ENCODE measurements at places on chromosomes 16 and 17. TPM values are rescaled to one million over a fixed set of nuclear protein-coding genes. Genes with fewer than 3 reads are reported as not detected.

STH gene
- not detected for total RNA-seq

TBC1D3B gene
- 3.5 TPM for total RNA-seq

IL34 gene
- total RNA-seq: 0.43 TPM

HP gene
- total RNA-seq: not detected

GAS2L2 gene
- total RNA-seq: 0.08 TPM

PLXDC1 gene
- total RNA-seq: 0.28 TPM

HASPIN gene
- 12.3 TPM for total RNA-seq

MT4 gene
- total RNA-seq: not detected

NOL11 gene
- total RNA-seq: 83.3 TPM

IRX5 gene
- 1.9 TPM for total RNA-seq

OGFOD3 gene
- total RNA-seq: 23.9 TPM

KRT31 gene
- total RNA-seq: not detected

CCDC78 gene
- total RNA-seq: 3.4 TPM

TMC7 gene
- total RNA-seq: 5.3 TPM

AOC3 gene
- total RNA-seq: 1.3 TPM

KRT39 gene
- not detected for total RNA-seq

CCL23 gene
- not detected for total RNA-seq

ZNF205 gene
- 15.6 TPM for total RNA-seq

SLC5A10 gene
- 0.17 TPM for total RNA-seq

GRIN2A gene
- total RNA-seq: 0.01 TPM

MYH8 gene
- total RNA-seq: not detected

CLDN9 gene
- 0.31 TPM for total RNA-seq

IRF8 gene
- total RNA-seq: 0.34 TPM

SLC47A2 gene
- total RNA-seq: 0.07 TPM

EVI2B gene
- not detected for total RNA-seq

TTYH2 gene
- 1.8 TPM for total RNA-seq

FOXL1 gene
- total RNA-seq: 2.0 TPM

CMTM4 gene
- total RNA-seq: 31.9 TPM

TNFRSF13B gene
- not detected for total RNA-seq

CSNK2A2 gene
- 65.9 TPM for total RNA-seq

CHST4 gene
- total RNA-seq: 0.13 TPM

HSD17B2 gene
- total RNA-seq: not detected

FZD2 gene
- total RNA-seq: 37.5 TPM

Data from A549 treated with AZD2906 at 1 μM for 4 hours (cell line).